ENCODE measurements at places on chromosomes 16 and 17. TPM values are rescaled to one million over a fixed set of nuclear protein-coding genes. Genes with fewer than 3 reads are reported as not detected.

The PABPN1L gene
- not detected for total RNA-seq

The HOXB4 gene
- 1.7 TPM for total RNA-seq

The KRTAP17-1 gene
- not detected for total RNA-seq

The DHX38 gene
- total RNA-seq = 59.6 TPM

The PRDM7 gene
- total RNA-seq = not detected

The AIPL1 gene
- total RNA-seq = not detected

The MRPL12 gene
- 12.6 TPM for total RNA-seq

The SLC13A2 gene
- total RNA-seq = not detected

The SLC35B1 gene
- 61.3 TPM for total RNA-seq

The PYY gene
- total RNA-seq = not detected

The SMIM5 gene
- under 0.01 TPM for total RNA-seq

The HOXB2 gene
- 4.3 TPM for total RNA-seq

The MSLN gene
- 0.32 TPM for total RNA-seq

The CDH11 gene
- 265 TPM for total RNA-seq

The SLC12A3 gene
- total RNA-seq = not detected

The ZG16B gene
- 0.64 TPM for total RNA-seq

The GPR142 gene
- total RNA-seq = not detected

The TSPOAP1 gene
- total RNA-seq = 0.86 TPM

The RNF227 gene
- total RNA-seq = 4.2 TPM

The CDH5 gene
- not detected for total RNA-seq

The TEKT3 gene
- not detected for total RNA-seq

The ALOX12B gene
- not detected for total RNA-seq

The KRTAP4-9 gene
- not detected for total RNA-seq

The TBC1D3E gene
- 0.32 TPM for total RNA-seq

The PYDC1 gene
- not detected for total RNA-seq

The BIRC5 gene
- total RNA-seq = 50.1 TPM

The SLC5A11 gene
- not detected for total RNA-seq

The TERB1 gene
- total RNA-seq = under 0.01 TPM

The TMC6 gene
- total RNA-seq = 4.2 TPM

The COPZ2 gene
- 75.7 TPM for total RNA-seq

The CETP gene
- not detected for total RNA-seq

The FAM83G gene
- 12.1 TPM for total RNA-seq

The SULT1A1 gene
- total RNA-seq = under 0.01 TPM

The SDR42E1 gene
- 2.6 TPM for total RNA-seq

Measured in fibroblast of villous mesenchyme (primary cell).